ENCODE measurements at places on chromosomes 4 and X. TPM values are rescaled to one million over a fixed set of nuclear protein-coding genes. Genes with fewer than 3 reads are reported as not detected.

- DNase-seq = no peak
These were observed 80.9 kb upstream of the MTM1 start for GRCh38 chrX:150487369-150488094.

GPRIN3 gene
- total RNA-seq = 13.2 TPM

DNA sequence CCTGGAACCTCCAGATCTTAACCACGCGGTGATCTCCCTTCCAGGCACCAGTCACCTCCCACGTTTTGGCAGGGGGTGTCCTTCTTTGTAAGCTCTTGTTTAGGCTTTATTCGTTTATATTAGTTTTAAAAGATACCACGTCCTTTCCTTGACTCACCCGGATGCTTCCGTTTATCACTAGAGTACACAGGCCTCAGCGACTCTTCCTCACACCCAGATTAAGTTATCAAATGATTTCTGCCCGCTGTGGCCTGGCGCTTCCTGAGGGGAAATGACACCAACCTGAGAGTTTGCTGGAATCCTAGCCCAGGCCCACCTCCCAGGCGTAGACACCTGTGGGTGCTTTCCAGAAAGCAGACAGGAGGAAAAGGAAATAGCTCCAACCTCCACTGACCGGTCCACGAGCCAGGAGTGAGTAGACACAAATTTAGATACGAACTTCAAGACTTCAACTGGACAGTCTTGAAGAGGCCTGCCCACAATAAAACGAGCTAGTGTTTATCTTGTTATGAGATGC lies 756 bp upstream of the ADAMTS3 start:
- DNase-seq = no peak

GRCh38 chrX:102515975-102516941 lies at the start of gene TMSB15A:
TSS of gene TMSB15A (minus strand) at chrX:102516739.
- DNase-seq = peak; percentile 51

- peak; percentile 55 for DNase-seq
These were observed 89.6 kb upstream of the PRPS2 start for GRCh38 chrX:12701628-12702027.

GRCh38 chrX:8591501-8591900 lies 126.9 kb downstream of the VCX3B start:
- DNase-seq = no peak

GRCh38 chrX:2464677-2465166 lies 36.1 kb downstream of the DHRSX start:
- no peak for DNase-seq

- no peak for DNase-seq
These were observed 579 bp upstream of the GABRA2 start for GRCh38 chr4:46390355-46391058.

AMOT gene
- 23.0 TPM for total RNA-seq

GRCh38 chr4:4350909-4351308 lies 36.0 kb upstream of the NSG1 start:
- DNase-seq = no peak

DNA sequence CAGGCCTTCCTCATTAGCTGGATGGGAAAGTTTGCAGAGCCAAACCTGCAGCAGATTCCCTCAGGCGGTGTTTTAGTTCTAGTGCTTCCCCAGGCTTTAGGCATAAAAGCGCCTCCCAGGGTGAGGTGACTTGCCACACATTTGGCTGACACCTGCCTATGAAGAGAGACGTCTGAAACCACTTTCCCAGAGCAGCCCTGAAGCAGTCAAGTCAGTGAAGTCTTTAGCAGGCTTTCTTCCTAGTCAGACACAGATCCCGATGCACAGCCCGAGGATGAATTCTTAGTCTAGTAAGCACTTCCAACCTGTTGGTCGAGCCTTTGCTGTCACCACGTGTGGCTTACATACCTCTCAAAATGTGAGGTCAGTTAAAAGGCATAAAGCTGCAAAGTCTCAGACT lies 484.1 kb downstream of the SMARCA1 start:
- no peak for DNase-seq

VCX3B gene
- total RNA-seq = not detected

TLR8 gene
- total RNA-seq = 1.0 TPM

DNA sequence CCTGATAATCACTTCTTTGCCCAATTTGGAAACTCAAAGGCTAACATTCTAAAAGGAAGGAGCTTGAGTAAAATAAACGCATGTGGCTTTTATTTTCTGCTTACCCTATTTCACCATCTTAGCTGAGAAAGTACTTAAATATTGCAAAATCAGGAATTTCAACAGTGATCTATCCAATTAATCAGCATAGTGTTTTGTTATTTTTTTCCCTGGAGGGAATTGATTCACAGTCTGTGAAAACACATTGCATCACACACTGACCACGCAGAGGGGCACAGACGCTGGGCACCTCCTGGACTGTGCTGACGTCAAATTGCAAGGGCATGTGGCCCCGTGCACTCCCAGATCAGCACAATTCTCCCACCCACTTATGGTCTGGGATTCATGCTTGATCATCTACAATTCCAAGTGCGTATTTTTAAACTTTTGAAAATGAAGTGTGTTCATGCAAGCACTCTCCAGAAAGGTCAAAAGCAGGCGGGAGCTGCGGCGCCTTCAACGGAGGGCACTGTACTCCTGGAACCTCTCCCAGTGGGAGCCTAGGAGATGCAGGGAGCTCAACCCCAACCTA lies 320.6 kb upstream of the PPARGC1A start:
- no peak for DNase-seq

- DNase-seq = no peak
These were observed 21.6 kb upstream of the WDR17 start for GRCh38 chr4:176043838-176044588.

GRCh38 chr4:155582971-155583437 lies 83.6 kb upstream of the GUCY1A1 start:
- no peak for DNase-seq

DKK2 gene
- 1.6 TPM for total RNA-seq

DNA sequence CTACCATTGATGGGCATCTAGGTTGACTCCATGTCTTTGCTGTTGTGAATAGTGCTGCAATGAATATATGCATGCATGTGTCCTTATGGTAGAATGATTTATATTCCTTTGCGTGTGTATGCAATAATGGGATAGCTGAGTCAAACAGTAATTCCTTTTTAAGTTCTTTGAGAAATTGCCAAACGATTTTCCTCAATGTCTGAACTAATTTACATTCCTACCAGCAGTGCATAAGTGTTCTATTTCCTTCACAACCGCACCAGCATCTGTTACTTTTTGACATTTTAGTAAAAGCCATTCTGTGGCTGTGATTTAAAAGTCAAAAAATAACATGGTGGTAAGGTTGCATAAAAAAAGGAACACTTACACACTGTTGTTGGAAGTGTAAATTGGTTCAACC lies 103.1 kb upstream of the FAM47B start:
- no peak for DNase-seq

Measured in breast epithelium (tissue), 4 donors.